Left renal cortex interstitium (tissue), 4 donors: ENCODE measurements at places on chromosomes 5 and 9.

DNA sequence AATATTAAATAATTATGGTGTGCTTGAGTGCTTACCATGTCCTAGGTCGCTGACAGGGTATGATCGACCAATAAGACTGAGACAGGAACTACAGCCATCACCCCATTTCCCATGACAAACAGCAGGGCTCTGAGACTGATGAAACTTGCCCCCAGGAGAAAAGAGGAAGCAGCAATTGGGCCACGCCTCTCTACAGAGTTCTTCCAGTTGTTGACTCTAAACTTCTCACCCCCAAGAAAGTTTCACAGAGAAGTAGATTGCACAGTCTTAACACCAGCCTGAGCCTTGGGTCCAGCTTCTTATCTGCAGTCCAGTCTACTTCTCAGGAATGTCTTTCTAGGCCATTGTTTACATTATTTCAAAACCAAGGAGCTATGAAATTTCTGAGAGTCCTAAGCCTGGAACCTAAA, 182.2 kb upstream of the ANKRD55 start:
- no peak for DNase-seq

DNA sequence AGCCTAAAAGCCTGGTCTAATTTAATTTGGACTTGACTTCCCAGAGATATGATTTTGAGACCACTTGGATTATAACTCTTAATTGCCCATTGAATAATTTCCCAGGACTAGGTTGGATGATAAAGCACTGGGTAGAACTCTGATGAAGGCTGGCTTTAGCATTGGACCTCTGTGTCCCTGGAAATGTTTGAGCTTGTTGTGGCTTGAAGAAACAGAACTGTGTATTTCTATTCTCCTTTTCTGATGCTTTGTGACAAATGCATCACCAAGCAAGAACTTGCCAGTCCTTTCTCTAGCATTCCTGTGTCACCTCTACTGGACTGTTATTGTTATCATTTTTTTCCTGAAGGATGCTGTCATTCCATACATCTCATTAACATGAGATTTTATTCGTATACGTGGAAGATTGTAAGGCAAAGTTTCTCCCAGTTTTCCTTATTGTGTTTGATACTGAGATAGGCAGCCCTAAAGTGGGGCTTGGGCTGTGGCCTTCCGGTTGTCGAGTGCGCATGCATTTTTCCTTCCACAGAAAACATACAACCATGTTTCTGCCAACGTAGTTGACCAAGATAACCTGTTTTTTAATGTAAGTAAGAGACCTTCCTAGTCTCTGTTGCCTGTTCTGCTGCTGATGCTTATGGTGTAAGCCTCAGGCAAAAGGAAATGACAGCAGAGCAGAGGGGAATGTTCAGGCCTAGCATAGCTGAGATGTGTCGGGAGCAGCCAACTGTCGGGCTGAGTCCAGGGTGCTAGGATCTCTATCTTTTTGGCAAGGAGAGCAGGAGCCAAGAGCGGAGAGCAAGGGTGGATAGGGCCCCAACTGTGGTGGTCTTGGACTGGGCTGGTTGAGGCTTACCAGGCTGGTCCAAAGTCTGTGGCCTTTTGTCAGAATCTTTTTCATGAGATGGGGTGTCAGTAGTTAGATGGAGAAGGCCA, 2.3 kb downstream of the NTRK2 start:
- peak; percentile 75 for DNase-seq

GRCh38 chr5:99355881-99356280, 427.1 kb upstream of the CHD1 start:
- DNase-seq = no peak

DNA sequence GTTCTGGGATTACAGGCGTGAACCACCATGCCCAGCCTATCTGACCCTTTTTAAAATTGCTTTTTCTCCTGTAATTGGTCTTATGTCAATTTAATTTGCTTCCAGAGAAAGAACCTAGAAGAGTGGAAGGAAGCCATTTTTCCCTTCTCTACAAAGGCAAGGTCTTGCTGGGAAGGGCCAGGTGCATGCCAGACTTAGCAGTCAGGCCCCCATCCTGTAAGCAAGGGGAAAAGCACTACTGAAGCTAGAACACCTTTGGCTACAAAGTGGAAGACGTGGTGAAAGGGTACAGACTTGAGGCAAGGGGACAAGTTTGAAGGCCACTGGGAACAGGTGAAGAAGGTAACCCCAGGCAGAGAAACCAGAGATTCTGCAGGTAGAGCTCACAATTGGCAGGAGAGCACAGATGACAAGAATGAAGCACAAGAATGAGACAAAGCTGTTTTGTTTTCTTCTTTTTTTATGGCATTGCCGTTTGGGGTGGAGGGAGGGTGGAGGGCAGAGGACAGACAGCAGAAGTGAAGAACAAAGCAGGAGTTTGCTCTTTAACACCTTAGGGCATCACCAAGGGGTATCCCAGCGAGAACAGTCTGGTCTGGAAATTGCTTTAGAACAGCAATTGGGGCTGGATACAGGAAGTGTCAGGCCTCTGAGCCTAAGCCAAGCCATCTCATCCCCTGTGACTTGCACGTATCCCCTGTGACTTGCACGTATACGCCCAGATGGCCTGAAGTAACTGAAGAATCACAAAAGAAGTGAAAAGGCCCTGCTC, 72.9 kb downstream of the SERINC5 start:
- no peak for DNase-seq

- no peak for DNase-seq
These were observed 489.9 kb upstream of the BRINP1 start for GRCh38 chr9:119859128-119859527.

GRCh38 chr5:157366741-157367674, 93.0 kb upstream of the NIPAL4 start:
- no peak for DNase-seq

DNA sequence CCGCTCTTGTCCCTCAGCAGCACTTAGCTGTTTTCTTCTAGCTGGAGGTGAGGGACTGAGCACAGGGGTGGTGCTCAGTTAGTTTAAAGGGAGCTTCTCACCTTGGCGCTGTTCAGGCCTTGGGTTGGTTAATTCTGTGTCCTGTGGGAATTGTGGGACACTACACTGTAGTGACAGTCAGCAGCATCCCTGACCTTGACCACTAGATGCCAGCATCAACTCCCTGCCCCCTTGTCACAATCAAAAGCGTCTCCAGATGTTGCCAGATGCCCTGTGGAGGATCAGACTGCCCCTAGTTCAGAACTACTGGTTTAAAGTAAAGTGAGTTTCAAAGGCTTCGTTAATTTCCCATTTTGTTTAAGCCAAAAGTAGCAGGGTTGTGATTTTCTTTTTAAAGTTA, 65.5 kb upstream of the DMRT3 start:
- no peak for DNase-seq

DNA sequence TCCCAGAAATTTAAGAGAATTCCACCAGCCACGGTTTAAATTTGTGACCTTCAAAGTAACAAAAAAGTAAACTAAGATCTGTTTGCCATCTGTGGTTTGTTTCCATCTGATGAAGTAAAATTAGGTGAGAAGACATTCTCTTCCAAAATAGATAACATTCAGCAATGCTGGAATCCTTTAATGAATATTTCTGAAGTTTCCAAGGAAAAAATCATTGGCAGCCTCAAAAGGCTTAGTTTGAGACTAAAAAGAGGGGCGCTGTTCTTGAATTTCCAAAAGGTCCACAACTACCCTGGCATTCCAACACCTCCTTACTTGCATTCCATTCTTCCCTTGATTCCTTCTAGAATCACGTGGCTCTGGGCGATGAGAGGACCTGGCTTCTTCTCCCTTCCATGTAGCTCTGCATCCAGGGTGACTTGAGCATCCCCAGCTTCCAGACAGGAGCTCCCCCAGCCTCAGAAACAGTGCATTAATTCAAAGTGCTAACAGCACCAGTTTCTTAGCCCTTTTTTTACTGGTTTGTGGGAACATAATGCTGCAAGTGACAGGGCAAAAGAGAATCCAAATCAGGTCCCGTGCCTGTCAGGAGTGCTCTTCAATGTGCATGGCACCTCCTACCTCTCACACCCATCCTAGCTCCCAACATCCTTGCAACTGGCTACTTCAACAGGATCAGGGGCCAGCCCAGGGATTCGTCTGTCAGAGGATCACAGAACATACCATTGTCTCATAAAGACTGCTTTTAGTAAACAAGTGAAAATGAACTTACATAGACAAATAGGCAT, 191.5 kb upstream of the S1PR3 start:
- DNase-seq = no peak

DNA sequence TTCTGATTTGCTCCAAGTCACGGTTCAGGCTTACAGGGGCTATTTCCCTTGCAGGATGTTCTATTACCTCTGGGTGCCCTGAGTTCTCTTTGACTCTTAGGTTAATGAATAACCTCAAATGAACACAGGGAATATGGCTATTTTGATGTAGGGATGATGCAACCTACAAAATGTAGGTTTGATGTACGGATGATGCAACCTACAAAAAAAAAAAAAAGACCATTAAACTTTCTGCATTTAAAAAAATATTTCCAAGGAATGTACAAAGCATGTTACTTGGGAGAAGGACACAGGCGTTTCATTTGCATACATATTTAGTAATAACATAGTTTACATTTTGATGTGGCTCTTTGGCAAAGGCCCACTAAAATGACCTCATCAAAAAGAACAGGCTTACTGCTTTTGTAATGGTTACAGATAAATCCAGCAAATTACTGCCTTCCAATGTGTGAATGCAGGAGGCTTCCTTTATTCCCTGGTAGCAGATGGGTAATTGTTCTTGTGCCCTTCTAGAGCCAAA, 36.3 kb downstream of the ZNF474 start:
- no peak for DNase-seq

GRCh38 chr5:112061666-112062065, 304.7 kb upstream of the NREP start:
- no peak for DNase-seq

DNA sequence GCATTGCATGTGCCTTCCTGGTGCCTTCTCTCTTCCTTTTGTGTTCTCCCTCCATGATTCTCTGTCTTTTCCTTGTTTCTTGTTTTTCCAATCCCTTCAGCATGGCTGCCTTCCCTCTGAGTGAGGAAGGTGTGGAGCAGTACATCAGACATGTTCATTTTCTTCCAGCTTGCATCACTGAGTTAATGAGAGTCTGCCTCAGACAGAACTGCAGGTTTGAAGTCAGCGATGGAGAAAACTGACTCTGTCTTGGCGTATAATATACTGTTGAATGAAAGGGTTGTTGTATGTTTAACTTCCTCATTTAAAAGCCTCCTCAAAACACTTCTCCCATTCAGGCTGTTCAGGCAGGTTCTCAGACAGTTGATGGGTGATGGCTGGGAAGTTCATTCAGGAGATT, 129.3 kb downstream of the KDM4C start:
- no peak for DNase-seq

DNA sequence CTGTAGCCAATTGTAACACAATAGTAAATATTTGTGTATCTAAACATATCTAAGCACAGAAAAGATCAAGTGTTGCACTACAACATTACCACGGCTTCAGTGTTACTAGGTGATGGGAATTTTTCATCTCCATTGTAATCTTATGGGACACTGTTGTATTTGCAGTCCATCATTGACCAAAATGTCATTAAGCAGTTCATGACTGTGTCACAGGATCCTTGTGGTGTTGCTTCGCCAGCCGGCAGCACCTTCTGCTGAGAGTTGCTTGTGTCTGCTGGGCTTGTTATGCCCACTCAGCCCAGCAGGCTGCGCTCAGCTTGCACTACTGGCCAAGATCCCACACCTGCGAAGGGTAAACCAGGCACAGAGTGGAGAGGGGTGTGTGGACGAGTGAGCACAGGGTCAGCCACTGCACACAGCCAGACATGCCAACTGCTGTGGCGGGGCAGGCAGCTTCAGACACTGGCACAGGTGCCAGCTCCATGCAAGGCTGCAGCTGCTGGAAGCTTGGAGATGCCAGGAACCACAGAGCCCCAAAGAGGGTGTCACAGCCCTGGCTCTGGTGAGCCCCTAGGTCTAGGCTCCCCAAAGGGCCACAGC, 273.7 kb downstream of the CETN3 start:
- DNase-seq = no peak

DNA sequence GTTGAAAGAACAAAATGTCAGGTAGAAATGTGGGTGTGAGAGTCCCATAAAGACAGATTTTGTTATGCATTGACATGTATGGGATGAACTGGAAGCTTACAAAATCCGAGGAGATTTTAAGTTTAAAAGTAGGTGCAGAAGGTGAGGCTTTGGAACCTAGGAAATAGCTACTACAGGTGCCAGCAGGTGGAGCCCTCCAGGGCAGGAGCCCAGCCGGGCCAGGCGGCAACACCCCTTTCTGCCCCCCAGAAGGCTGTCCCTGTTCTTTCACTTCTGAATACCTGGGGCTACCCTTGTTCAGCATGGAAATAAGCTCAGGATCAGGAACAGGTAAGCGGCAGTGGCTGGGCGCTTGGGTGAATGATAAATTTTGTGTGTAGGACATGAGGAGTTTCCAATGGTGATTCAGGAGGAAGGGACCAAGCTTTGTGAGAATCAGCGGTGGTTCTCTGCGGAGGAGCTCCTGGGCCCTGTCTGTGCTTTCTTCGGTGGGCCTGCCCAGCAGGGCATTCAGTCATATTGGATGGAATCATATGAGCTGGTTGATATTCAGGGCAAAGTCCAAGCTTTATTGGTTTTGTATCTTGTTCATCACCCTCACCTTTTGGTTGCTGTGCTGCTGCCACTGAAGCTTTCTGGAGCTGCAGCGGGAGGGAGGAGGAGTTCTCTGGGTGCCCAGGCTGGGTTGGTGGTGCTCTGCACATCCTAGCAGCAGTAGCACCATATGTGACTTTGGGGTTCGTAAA, 12.3 kb downstream of the PCBD2 start:
- no peak for DNase-seq

DNA sequence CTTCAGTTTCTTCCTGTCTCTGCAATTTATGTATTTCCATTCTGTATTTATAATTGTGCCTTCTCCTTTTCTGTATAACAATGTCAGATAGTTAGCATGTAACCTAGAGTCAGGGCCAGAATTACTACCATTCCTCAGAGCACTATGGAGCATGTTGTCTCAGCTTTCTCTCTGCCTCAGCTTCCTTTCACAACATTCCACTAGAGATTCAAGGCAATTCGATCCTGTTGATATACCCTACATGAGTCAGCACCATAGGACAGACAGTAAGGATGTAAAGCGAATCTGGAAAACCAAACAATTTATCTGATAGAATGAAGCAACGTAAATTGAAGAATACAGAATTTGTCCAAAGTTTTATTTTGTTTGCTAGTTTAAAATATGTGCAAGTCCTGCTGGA, 728.3 kb upstream of the SEMA6A start:
- DNase-seq = no peak

- no peak for DNase-seq
These were observed 197.3 kb downstream of the MELK start for GRCh38 chr9:36770025-36770424.

DNA sequence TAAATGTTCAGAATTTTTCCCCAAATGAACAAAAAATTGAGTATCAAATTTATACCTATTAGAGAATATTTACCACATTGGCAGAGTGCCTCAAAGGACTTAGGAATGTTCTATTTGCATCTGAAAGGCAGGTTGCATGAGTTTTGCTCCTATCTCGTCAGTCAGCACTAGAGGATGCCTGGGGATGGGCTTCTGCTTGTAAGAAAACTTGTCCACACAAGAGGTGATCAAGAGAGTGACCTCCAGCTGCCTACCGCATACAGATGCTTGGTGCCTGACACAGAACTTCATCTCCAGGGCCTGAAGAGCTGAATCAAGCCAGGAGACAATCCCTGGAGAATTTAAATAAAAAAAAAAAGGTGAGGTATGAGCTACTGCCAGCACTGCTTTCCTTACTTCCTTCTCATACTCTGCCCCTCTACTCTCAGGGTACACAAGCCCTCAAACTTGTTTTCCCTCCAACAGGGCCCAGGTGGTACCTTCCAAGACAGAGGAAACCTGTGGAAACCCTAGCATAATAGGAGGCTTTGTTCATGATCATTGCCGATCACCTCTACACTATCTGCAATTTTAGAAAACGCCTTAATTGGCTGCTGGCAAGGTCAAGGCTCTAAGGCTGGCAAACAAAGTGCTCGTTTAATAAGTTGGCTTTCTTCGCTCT, 166.6 kb downstream of the ELAVL2 start:
- DNase-seq = no peak
